ENCODE measurements at places on chromosomes 1 and 21. TPM values are rescaled to one million over a fixed set of nuclear protein-coding genes. Genes with fewer than 3 reads are reported as not detected.

The ZNF684 gene
- total RNA-seq = 6.6 TPM

The SLC9C2 gene
- 1.2 TPM for total RNA-seq

The MMEL1 gene
- 7.6 TPM for total RNA-seq

The MIXL1 gene
- 0.25 TPM for total RNA-seq

The LCE2B gene
- not detected for total RNA-seq

The LCE2A gene
- total RNA-seq = not detected

The SUSD4 gene
- 9.8 TPM for total RNA-seq

The RYR2 gene
- total RNA-seq = 23.8 TPM

The OR10R2 gene
- total RNA-seq = not detected

The TARBP1 gene
- 42.3 TPM for total RNA-seq

The SMCP gene
- total RNA-seq = not detected

The SSX2IP gene
- 45.5 TPM for total RNA-seq

The KRTAP19-7 gene
- total RNA-seq = not detected

Measured in temporal lobe (tissue), 4 donors.